ENCODE measurements at places on chromosomes 4 and X. TPM values are rescaled to one million over a fixed set of nuclear protein-coding genes. Genes with fewer than 3 reads are reported as not detected.

Gene DUSP21
- total RNA-seq: not detected

Gene AKAP4
- total RNA-seq: not detected

Gene GJB1
- total RNA-seq: 47.8 TPM

Gene FGFBP1
- not detected for total RNA-seq

Gene MAGEA2B
- not detected for total RNA-seq

Gene FAM241A
- 0.69 TPM for total RNA-seq

Gene NIPAL1
- total RNA-seq: 1.4 TPM

Gene ZNF630
- not detected for total RNA-seq

GRCh38 chrX:56279863-56280262 lies 47.7 kb downstream of the KLF8 start:
- DNase-seq: no peak

DNA sequence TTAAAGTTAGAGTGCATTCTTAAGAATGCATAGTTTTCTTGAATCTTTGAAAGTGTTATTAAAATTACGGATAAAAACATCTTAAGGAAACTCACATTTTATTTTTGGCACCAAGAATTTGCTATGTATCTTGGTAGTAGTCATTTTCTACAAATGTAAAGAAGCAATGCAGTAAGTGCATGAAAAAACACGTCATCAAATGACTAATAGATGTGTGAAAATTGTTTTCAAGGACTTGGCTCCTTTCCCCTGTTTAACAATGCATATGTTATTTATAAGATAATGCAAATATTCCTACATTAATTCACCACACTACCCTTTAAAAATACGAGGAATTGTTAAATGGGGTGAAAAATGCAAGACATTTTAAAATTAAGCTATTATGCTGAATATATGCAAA lies 461.2 kb upstream of the PCDH7 start:
- DNase-seq: no peak

- DNase-seq: no peak
These were observed 62.0 kb upstream of the MAGEB2 start for GRCh38 chrX:30153175-30153880.

GRCh38 chr4:168677063-168677462 lies 180.2 kb downstream of the PALLD start:
- DNase-seq: no peak

- DNase-seq: no peak
These were observed 5.1 kb upstream of the RAPGEF2 start for GRCh38 chr4:159097785-159098184.

DNA sequence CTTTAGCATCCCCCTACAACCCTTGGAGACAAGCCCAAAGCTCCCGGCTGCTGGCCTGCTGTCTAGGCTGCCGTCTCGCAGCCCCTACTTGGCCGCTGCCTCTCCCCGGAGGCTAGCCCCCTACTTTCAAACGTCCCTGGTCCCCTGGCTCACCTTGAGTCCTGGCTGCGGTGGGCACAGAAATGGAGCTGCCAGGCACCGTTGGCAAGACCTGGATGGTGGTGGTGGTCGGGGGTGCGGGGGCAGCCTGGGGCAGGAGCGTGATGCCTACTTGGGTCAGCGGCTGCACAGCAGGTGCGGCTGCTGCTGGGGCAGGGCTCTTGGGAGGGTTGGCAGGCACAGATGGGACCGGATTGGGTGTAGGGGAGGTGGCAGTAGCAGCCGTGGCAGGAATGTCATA lies 12.0 kb downstream of the HCFC1 start:
- no peak for DNase-seq

DNA sequence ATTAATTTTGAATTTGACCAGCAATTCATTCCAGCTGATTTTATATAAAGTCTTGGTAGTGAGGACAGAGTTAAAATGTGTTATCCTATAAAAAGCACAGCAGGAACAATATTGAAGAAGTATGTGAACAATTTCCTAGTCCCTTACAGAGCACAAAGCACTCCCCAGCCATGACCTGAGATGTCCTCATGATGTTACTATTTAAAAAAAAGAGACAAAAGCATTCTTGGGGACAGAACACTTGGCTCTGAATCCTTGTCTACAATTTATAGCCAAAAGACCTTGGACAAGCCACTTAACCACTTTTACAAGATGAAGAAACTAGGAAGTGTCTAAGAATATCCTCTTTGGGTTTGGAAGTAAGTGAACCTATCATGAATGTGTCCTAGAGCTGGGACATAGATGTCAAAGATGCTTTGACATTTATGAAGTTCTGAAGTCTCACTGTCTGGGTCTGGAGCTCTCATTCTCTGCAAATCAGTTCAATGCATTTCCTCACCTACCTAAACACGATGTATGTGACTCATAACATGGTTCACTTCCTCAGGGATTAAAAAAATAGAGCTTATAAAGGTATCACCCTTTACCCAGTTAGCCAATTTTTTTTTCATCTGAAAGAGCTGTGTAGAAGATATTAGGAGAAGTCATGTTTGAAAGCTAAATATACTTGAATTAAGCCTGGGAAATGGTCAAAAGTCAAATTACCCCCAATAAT lies 61.4 kb downstream of the IGFBP7 start:
- DNase-seq: no peak

GRCh38 chrX:105307762-105308161 lies 87.3 kb upstream of the TEX13A start:
- DNase-seq: no peak

DNA sequence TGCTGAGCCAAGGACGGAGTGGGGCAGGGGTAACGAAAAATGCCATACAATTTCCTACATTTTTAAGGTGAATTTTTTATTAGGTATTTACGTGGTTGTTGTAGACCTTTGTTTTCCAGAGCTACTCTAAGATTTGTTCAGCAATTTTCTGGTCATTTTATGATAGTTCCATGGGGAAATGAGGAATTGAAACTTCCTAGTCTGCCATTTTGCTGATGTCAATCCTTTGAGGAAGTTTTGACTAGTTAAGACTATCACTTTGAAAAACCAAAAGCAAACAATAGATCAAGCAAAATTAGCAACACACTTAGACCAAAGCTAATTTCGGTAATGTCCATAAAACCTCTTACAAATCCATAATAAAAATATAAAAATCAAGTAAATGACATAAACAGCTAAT lies 7.0 kb upstream of the TLR3 start:
- DNase-seq: no peak

- DNase-seq: no peak
These were observed 58.0 kb downstream of the PJA1 start for GRCh38 chrX:69107231-69107739.

- no peak for DNase-seq
These were observed 11.2 kb downstream of the NEK1 start for GRCh38 chr4:169601016-169601771.

DNA sequence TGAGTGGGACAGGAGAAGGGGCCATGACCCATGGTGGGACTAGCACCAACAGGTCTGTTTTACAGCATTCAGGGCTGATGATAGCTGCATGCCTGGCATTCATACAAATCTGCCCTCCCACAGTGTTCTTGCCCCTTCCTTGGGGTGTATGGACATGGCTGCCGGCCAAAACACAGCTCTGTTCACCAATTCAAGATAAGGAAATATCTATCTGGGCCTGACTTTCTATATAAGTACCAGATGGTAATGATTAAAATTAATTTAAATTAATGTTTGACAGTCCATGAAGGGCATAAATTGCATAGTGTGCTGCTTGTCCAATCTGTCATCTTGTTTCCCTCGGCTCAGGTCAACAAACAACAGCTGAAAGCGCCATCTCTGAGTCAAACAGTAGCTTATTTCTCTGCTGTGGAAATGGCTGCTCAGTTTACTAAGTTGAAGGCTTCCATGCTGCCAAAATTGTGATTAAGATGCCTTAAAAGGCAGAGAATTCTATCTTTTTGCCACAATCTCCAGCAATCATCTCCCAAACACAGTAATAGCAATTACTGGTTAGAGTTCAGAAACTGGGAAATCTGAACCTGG lies 67.0 kb upstream of the TSPAN7 start:
- no peak for DNase-seq

DNA sequence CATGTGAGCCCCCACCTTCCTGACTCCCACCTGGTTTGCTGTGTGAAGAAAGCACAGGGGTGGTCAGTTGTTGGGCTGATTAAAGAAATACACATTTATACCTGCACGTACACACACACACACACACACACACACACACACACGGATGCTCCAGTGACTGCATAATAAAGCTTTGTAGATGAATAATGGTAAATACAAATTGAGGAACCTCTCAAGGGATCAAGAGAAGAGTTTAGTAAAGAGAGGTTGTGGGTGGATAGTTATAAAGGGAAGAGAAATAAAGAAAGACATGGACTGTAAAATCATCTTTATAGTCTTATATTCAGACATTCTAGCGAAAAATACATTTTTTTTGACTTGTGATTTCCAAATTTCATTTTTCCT lies 144.1 kb downstream of the MGST2 start:
- no peak for DNase-seq

GRCh38 chrX:71128915-71129765 lies 10.7 kb downstream of the MED12 start:
- DNase-seq: peak; percentile 35

DNA sequence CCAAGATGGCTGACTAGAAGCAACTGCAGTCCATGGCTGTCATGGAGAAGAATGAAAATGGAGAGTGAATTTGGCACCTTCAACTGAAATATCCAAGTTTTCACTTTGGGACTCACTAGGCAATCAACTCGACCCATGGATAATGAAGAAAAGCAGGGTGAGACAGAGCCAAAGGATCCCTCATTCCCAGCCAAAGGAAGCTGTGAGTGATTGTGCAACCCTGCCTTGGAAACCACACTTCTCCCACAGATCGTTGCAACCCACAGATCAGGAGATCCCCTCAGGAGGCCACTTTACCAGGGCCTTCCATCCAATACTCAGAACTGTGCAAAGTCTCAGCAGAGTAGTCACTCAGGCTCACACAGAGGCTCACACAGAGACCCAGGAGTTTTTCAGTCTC lies 4.5 kb downstream of the CFAP299 start:
- no peak for DNase-seq

GRCh38 chr4:915041-915474 lies 17.1 kb downstream of the GAK start:
- DNase-seq: no peak

GRCh38 chr4:78735697-78736096 lies 40.5 kb upstream of the BMP2K start:
- DNase-seq: no peak

- peak; percentile 4 for DNase-seq
These were observed 274.1 kb upstream of the MAGEB2 start for GRCh38 chrX:29941287-29941686.

- DNase-seq: no peak
These were observed 278.6 kb upstream of the DIPK2B start for GRCh38 chrX:45479196-45479834.

GRCh38 chr4:176436293-176436973 lies 116.7 kb downstream of the SPCS3 start:
- no peak for DNase-seq

DNA sequence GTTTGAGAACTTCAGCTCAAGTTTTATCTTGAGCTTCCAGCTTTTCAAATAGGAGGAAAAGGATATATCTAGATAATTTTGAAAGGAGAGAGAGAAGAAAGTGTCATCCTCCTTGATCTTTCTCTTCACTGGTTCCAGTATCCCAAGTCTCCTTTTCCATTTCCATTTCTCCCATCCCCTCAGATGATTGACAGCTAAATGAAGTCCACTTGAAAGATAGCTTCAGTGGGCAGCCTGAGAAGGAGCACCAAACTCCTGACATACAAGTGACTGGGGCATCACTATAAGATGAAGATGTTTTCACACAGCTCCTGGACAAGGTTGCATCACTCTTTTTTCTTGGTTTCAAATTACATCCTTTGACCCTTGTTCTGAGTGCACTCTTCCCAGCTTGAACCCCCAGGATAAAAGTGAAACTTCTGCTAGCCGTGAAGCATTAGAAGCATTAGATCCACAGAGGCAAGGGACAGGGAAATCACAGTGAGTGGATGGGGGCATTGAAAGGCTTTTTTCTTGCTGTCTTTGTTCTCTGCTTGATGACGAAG lies 17.5 kb upstream of the MAGEA10 start:
- no peak for DNase-seq

DNA sequence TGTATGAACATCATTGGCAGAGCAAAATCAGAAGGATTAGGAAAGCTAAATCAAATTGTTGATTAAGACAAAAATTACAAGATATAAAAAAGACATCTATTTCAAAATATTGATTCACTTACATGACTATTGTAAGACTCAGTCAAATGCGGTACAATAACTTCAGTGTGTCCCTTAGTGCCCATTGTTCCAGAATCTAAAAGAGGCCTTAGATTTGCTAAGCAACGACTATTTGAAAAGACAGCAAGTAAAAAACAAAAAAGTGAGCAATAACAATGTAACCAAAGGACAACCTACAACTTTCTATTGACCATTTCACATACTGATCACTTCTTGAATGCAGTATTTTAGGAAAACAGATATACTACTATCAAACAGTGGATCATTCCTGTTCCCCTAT lies 65.6 kb downstream of the UBA6 start:
- DNase-seq: no peak

Data from HepG2 (cell line).